ENCODE measurements at places on chromosomes 5 and 9.

GRCh38 chr5:173302546-173303155 is 25.6 kb downstream of the STC2 start:
- DNase-seq: no peak

DNA sequence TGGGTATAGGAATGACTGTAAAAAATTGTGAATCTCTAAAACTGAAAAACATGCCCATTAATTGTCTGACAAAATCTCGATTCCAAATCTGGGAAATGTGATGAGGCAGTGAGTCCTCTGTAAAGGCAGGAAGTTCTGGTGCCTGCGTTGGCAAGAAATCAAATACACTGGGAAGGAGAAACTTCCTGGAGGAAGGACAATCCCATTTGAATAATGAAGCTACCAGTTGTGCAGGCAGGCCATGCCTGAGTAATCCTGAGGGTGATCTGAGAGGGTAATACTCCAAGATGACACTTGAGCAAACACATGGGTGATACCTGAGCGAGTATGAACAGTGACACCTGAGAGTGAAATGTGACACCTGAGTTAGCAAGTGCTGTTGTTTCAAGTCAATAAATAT is 49.7 kb downstream of the KIF24 start:
- no peak for DNase-seq

DNA sequence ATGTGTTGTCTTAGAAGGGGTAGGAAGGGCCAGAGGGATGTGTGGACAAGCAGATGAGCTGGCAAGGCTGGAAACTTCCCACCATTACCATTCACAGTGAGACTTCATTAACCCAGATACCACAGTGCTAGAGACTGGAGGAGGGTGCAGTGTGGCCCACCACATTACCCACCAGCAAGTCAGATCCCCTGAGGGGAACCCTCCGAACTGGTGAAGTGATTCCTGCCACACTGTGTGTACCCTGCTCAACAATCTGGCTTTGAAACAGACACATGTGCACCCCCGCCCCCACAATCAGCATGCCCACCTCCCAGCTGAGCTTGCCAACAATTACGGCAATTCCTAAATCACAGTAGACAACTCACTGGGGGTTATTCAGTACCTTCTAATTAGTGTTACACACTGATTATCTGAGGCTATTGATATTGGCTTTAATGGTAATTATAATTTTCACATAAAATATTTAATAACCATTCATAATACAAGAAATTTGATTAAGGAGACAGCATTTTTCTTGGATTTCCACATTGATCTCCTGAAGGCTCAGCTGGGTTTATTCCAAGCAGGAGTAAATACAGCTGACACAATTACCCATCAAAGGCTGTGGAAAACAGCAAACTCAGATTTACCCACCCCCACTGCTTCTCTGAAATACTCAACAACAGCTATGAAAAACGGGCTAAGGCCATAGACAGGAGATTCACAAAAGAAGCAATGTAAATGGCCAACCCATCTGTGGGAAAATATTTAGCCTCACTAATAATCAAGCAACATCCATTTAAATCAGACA is 169.3 kb upstream of the FSTL4 start:
- DNase-seq: no peak

DNA sequence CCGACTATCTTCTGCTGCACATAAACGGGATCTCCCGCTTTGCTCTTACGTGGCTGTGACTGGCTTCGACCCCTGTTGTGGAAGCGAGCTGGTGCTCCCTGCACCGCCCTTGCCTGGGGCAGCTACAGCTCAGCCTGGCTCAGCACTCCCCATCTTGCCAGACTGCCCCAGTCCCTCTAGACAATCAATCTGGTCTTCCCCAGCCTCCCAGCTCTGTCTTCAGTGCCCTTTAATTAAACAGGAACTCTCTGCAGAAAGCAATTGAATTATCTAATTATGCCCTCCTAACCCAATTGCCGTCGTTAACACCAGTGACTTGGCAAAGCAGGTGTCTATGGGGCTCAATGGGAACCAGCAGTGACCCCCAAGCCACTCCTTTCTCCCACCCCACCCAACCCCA is 18.9 kb upstream of the NTNG2 start:
- no peak for DNase-seq

All from AG09319 (cell line).